Fibroblast of the aortic adventitia (primary cell): ENCODE measurements at places on chromosomes 5 and 9. TPM values are rescaled to one million over a fixed set of nuclear protein-coding genes. Genes with fewer than 3 reads are reported as not detected.

The CER1 gene
- not detected in 2 replicates for total RNA-seq

The ZFP37 gene
- total RNA-seq, result 0.82 and 3.6 TPM in 2 replicates

The PCDHGA5 gene
- total RNA-seq, result 1.7 and 3.5 TPM in 2 replicates

The CA9 gene
- 0.45 and 1.5 TPM in 2 replicates for total RNA-seq

The PCDHGB1 gene
- 3.1 and 4.2 TPM in 2 replicates for total RNA-seq

The PCDHA12 gene
- total RNA-seq, result 0.09 and 0.33 TPM in 2 replicates

The PCDHB2 gene
- total RNA-seq, result 0.36 and 0.82 TPM in 2 replicates

The DDX4 gene
- total RNA-seq, result not detected in 2 replicates

The OR1K1 gene
- not detected in 2 replicates for total RNA-seq

The ALDH1A1 gene
- 8.8 and 65.4 TPM in 2 replicates for total RNA-seq

The TNFAIP8 gene
- 13.4 and 33.3 TPM in 2 replicates for total RNA-seq

DNA sequence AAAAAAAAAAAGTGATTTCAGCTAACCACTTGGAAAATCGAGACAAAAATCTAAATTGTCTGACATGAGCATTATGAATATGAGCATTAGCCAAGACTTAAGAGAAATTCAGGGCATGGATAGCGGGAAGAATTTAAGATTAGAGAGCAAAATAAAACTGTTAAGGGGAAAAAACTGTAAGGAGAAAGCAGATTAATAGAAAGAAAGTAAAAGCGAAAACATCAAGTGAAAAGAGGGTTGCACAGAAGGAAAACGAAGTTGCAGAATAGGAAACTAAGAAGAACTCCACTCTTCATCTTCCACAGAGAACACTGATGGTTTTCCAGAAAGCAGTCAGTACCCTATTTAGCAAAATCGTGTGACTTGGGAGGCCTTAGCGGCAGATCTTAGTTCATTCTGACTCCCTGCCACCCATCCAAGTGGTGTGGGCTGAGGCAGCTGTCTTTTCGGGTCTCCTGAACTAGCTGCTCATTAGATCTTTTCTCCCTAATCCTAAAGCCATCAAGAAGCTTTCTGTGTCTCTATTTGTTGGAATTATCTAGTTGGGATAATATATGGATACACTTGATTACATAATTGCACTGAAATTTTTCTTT lies 3.7 kb downstream of the NIM1K start:
- no peak for DNase-seq

DNA sequence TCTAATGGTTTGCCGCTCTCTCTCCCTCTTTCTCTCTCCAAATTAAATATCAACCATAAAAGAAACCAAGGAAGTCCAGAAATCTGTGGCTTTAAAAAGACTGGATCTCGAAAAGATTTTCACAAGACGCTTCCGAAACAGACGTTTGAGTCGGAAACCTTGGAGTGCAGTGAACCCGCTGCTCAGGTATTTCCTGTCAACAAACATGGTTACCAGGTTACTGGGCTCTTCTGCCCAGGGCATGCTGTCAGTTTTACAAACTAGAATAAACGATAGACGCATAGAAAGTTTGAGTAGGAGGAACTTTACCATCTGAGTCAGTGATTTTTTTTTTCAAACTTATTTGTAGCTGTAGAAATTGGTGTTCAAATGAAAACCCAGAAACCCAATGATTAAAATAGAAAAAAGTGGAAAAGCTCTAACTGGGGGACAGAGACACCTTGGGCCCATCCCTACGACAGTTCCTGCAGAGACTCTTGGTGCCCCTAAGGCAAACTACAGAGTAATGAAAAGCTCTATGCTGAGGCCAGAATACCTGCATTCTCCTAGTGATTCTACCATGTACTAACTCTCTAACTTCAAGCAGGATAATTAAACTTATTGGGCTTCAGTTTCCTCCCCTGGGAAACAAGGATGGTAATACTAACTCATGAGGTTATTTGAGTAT lies 90.0 kb downstream of the DOCK8 start:
- no peak for DNase-seq

GRCh38 chr9:126623667-126624478 lies 10.1 kb downstream of the LMX1B start:
- no peak for DNase-seq

DNA sequence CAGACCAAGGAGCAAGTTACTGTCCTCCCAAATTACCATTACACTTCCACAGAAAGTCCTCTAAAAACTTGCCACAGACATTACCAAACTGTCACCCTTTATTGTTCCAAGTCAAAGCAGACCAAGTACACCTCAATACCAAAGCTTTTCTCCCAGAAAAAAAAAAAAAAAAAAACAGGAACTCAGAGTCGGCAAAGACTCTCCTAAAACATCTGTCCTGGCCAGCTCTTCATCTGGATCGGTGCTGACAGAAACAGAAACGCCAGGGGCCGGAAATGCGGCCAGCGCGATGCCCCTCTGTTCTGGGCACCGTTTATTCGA lies 718 bp downstream of the DEPDC1B start:
- DNase-seq, result no peak

DNA sequence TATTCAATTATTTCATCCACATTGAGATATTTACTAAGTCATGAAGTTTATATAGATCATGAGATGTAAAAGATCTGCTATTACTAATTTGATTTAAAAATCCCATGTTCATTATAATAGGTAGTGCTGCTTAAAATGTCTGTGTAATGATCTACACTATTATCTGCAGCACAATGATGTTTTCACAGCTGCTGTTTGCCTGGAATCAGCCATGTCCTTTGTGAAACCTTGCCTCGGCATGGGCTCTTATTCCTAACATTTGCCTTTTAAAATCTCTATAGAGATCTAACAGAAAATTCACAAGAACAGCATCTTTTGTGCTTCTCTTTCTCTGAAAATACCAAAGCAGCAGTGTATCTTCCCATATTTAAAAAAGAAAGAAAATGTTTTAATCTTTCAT lies 444.6 kb downstream of the PTPRD start:
- no peak for DNase-seq

- no peak for DNase-seq
Observed at GRCh38 chr5:175261037-175261436, 182.9 kb downstream of the DRD1 start.

- DNase-seq, result peak; percentile 8
Observed at GRCh38 chr5:76104027-76104426, 20.8 kb downstream of the SV2C start.

- DNase-seq, result no peak
Observed at GRCh38 chr9:97819735-97820134, 33.3 kb upstream of the FOXE1 start.

GRCh38 chr5:54740141-54740540 lies 222.6 kb downstream of the SNX18 start:
- DNase-seq, result no peak

GRCh38 chr9:374736-375135 lies 160.1 kb downstream of the DOCK8 start:
- no peak for DNase-seq

DNA sequence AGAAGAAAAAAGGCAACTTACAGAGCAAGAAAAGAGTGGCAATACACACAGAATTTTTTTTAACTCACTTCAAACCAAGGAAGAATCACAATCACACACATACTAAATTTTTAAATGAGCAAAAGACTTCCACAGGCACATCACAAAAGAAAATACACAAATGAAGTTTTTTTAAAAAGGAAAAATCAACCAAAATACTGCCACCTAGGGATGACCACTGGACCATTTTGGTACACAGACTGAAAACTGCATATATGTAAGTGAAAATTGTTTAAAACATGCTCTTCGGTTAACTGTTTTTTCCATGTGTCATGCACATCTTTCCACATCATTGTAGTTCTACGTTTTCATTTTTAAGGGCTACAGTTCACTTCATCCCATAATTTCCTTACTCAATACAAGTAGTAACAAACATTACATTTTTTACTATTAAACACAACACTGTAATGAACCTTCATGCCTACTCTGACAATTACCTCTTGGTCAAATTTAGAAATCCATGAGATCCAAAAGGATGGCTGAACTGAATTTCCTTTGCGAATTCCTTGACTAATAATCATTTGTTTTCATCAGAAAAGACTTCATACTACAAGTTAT lies 79.0 kb downstream of the FBXW11 start:
- peak; percentile 20 for DNase-seq

DNA sequence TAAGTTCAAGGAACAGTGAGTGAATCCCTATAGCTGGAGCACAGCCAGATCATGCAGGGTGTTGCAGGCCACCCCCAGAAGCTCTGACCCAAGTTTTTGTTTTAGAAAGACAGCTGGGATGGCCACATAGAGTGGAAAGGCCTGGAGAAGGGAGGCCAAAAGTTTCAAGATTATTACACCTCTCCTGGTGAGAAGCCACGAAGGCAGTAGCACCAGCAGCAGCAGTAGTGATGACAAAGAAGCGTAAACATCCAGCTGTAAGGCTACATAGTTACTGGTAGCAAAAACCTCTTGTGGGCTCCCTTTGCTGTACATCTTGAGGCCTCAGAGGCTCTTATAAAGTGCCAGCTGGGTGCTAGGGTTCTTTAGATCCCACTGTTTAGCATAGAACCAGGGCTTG lies 11.8 kb downstream of the ADAMTSL1 start:
- peak; percentile 58 for DNase-seq

- DNase-seq, result no peak
Observed at GRCh38 chr5:153400931-153401330, 89.5 kb upstream of the GRIA1 start.

DNA sequence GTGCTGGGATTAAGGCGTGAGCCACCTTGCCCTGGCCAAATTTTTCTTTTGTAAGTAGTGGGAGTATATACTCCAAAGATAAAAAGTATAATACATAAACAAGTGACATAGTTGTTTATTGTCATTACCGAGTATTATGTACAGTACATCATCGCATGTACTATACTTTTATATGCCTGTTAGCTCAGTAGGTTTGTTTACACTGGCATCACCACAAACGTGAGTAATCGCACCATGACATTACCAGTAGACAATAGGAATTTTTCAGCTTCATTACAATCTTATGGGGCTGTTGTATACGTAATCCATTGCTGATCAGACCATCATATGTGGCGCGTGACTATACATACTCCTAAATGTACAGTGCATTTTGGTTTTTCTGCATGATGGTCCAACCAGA lies 9.8 kb downstream of the SECISBP2 start:
- DNase-seq, result no peak

GRCh38 chr5:158531860-158532259 lies 567.9 kb downstream of the EBF1 start:
- DNase-seq, result no peak

DNA sequence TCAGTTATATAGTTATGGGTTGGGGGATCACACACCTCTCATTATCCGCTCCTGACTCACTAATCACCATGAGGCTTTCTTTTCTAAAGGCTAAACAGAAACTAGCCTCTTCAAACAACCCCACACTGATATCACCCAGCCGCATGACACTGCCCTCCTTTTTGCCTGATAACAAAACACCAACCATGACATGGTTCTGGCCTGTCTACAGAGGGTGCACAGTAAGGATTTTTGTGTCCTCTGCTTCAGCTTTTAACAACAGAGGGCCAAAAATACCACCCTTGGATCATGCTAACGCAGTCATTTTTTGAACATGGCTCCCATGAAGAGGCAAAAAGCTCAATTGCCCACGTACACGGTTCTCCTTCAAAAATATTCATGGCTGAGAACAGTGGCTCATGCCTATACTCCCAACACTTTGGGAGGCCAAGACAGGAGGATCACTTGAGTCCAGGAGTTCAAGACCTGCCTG lies 4.0 kb downstream of the CMBL start:
- no peak for DNase-seq

GRCh38 chr5:41776435-41776834 lies 93.8 kb downstream of the OXCT1 start:
- peak; percentile 84 for DNase-seq

DNA sequence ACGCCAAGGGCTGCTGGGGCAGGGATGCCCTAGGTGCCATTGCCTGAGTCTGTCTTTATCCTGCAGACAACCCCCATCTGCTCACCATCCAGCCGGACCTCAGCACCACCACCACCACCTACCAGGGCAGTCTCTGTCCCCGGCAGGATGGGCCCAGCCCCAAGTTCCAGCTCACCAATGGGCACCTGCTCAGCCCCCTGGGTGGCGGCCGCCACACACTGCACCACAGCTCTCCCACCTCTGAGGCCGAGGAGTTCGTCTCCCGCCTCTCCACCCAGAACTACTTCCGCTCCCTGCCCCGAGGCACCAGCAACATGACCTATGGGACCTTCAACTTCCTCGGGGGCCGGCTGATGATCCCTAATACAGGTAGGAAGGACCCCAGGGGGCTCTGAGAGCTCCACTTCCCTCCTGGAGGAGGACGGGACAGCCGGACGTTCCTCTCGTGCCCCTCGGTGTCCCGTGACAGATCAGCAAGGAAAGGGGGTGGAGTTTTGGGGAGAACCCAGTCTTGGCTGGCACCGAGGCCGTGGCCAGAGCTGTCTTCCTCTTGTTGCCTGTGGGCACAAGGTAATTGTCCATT lies 24.9 kb downstream of the HK3 start:
- no peak for DNase-seq

DNA sequence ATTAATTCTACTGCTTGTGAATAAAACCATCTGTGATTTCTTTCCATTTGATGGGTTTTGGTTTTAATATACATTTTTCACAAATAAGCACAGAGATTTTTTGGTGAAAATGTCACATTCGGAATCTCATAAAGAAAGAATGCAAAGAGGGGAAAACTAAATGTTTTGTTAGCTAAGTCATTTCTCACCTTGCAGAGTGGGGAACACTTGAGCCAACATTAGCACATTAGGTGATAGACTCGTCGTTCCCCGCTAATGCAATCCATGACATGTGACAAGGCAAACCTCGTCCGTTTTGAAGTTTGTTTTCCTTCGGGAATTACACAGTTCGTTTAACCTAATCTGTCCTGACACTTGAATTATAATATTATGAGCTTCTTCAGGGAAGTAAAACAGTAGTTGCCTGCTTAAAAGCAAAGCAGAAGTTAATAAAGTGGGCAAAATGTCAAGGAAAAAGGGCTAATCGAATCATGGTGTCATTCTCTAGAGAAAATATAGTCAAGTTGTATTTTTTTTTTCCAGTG lies 95.8 kb upstream of the LMX1B start:
- no peak for DNase-seq

DNA sequence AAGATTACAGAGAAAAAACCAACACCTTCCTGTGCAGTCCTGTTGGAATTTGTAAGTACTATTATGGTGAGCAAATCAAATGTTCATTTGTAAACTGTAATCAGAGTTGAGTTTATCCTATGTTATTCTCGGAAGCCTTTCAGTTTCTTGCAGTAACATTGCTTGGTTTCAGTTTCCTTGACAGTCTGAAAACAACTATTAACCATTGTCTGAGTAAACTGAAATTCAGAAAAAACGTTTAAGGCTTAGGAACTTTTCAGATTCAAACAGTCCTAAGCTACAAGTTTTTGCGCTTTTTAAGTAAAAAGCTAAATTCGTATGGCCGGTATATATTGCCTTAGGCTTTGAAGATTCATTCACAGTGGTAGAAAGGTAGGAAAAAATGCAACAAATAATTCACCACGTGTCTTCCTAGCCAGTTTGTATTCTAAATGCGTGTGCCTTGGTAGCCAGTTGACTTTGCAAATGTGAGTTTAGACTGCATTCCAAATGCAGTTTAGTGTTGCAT lies 2.5 kb downstream of the GPBP1 start:
- peak; percentile 48 for DNase-seq
